ENCODE measurements at places on chromosomes 2 and 18.

DNA sequence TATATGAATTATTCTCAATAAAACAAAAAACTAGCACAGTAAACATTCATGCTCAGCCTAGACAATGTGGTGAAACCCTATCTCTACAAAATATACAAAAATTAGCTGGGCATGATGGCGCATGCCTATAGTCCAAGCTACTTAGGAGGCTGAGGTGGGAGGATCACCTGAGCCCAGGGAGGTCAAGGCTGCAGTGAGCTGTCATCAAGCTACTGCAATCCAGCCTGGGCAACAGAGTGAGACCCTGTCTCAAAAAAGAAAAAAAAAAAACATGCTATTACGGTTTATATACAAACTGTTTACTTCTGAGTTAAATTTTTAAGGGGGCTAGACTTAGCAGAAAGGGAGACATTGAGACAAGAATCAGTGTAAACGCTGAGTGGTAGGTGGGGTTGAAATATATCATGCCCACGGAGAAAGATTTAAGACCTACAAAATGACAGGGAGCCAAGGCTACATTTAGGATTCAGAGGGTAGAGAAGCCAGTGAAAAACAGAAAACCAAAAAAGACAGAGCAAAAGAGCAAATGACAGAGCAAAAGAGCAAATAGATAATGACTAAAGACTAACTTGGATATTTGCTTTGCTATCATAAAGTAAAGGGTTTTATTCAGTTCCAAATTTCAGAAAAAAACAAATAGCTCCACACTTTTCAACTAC lies 7.5 kb downstream of the TTC32 start:
- DNase-seq, result no peak

GRCh38 chr2:233912691-233913423 lies 4.3 kb upstream of the TRPM8 start:
- DNase-seq, result peak; percentile 54

DNA sequence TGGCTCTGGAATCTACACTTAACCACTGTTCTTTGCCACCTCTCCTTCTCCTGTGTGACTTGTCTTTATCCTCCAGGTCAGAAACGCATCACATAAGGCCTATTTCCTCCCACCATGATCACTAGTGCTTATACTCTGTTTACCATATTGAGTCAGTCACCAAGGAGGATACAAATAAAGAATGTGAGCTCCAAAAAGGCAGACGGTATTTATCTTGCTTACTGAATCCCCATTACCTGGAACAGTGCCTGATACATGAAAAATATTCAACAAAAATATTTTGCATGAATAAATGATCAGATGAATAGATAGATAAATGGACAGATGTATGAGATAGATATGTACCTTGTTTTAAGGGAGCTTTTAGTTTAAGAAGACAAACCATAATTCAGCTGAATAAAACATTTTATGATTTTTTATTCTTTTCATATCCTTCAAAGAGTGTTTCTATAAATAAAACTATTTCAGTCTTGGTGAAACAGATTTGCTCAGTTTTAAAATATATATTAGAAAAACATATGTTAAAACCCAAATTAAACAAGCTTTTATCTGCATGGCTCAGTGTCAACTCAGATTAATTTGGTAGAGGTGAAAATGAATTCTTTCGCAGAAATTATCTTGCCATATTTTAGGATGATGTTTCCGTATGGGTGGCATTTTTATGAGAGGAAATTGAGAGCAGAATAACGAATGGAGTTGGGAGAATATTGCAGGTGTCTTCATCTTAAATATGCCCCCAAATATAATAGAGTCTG lies 799.9 kb downstream of the DCC start:
- no peak for DNase-seq

DNA sequence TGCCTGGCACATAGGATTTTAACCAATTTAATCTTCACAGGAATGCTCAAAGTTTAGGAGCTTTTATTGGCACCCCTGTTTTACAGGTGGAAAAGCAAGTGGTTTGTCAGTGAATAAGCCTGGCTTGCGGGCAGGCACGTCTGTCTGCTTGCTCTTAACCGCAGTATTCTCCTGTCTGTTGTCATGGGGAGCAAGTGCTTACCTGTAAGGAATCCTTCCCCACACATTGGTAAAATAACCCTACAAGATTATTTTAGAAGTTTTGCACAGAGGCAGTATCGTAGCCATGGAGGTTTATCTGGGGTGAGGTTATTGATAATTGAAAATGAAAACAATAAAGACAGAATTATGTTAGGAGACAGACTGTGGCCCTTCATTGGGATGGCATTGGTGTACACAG lies 174.9 kb downstream of the AGAP1 start:
- DNase-seq, result no peak

DNA sequence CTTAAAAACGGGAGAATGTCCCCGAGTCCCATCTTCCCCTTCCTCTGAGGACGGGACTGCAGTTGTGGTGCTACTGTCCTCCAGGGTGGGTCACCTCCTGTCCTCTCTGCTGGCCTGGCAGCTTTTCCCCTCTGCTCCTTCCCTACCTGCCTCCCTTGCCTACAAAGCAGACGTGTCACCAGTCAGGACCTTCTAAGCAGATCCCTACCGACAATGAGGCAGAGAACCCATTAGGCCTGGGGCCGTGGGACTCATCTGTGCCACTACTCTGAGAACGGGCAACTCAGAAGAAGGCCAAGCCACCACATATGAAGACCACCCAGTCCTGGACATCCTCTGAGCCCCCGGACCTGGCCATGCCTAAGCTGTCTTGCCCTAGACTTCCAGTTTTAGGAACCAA lies 103.0 kb upstream of the TEX51 start:
- no peak for DNase-seq

GRCh38 chr2:128139624-128140023 lies 48.6 kb downstream of the UGGT1 start:
- DNase-seq, result no peak

- no peak for DNase-seq
Observed at GRCh38 chr2:120305296-120305695, 40.6 kb upstream of the INHBB start.

GRCh38 chr2:29295845-29296244 lies 180.6 kb downstream of the CLIP4 start:
- DNase-seq, result peak; percentile 20

DNA sequence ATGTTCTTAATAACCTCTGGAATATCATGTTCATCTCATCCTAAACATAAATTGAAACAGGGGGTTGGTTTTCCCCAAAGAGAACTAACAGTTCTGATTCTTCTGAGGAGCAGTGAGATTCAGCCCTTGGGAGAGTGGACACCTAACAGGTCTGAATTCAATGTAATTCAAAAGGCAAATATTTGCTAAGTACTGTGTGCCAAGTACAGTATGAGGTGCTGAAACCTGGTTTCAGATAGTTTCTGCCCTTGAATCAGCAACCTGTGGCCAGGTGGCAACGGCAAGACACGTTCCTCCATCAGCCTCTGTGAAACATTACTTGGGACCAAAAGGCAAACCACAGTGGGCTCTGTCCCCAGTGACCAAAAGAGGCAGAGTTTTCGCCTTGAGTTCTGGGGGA lies 1.3 kb downstream of the LRRC30 start:
- no peak for DNase-seq

- no peak for DNase-seq
Observed at GRCh38 chr2:28318023-28318422, 74.6 kb upstream of the FOSL2 start.

DNA sequence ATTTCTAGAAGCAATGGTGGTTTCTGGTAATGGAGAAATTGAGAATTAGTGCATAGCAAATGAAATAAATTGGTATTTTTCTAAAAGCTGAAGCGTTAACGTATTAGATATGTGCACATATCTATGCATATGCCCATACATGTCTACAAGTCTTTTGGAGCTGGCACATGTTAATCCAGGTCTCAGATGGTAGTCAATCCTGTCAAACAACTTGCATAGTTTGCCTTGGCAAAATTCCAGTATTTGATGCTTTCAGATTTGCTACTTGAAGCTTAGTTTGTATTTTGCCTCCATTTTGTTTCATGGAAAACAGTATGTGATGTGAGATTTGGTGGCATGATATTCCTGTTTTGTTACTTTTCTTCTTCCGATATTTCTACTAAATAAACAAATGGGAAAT lies 304.6 kb downstream of the PARD3B start:
- DNase-seq, result peak; percentile 36

- DNase-seq, result no peak
Observed at GRCh38 chr18:47206945-47207637, 30.9 kb upstream of the IER3IP1 start.

DNA sequence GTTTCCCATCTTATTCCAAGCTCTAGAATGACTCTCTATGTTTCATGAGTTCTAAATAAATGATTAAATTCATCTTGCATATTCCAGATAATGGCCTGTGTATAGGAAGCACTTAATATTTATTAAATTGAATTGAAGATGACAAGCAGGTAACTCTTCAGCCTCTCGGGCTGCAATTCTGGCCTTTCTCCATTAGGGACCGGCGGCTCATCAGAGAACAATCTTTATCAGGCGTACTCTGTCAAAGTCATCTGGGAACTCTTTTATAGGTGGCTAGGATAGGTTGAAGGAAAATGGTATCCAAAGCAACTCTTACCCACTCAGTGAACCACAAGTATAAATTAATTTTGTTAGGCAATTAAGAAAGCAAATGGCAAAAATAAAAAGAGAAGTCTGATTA lies 308.5 kb downstream of the NOL4 start:
- no peak for DNase-seq

GRCh38 chr18:3071676-3072075 lies 58.7 kb upstream of the LPIN2 start:
- DNase-seq, result no peak

DNA sequence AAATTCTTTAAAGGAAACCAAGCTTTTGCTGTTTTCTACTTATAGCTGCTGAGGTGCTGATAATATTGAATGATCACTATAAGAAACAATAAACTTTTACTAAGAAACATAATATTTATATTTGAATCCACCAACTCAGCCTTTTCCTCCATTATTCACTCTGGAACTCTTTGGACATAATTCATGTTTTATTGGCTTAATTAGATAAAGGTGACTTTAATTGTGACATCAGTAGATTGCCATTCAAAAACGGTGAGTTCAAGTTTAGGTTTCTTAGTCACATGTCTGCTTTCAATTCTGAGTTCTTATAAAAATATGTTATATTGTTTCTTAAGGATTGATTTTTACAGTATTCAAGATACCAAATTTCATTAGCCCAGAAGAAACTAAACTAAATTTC lies 24.0 kb downstream of the CCDC85A start:
- no peak for DNase-seq

- DNase-seq, result peak; percentile 88
Observed at GRCh38 chr2:43226558-43226954, at the start of gene ZFP36L2. TSS of gene ZFP36L2 (minus strand) at chr2:43226606. CDS start at chr2:43226315, 291 bp downstream.

GRCh38 chr18:9022397-9023155 lies 79.9 kb upstream of the NDUFV2 start:
- no peak for DNase-seq

DNA sequence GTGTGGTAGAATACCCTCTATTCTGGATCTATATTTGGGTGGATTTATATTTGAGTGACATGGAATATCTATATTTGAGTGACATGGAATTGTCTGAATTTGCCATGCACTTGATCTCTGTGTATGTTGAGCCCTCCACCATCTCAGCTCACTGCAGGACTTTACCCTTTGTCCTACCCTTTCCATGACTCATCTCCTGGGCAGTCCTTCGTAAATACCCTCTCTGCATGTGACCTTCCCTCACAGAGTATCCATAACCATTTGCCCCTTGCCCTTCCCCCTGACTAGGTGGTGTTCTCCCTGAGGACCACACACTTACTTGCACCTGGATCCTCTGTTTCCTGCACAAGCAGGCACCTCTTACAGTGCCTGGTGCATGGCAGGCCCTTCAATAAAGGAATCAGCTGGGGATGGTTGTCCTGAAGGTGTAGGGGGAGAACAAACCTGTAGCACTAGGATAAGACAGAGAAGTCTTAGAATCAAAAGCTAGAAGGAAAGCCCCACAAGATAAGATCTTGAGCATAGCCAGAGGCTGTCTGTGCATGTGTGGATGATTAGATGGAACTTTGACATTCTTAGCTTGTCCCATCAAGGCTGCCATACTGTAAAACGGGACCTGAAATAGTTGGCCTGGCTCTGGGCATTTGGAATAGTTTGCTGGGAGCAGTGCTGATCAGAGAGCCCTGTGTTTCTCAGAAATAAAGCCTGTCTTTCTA lies 230.4 kb downstream of the FHOD3 start:
- DNase-seq, result no peak

DNA sequence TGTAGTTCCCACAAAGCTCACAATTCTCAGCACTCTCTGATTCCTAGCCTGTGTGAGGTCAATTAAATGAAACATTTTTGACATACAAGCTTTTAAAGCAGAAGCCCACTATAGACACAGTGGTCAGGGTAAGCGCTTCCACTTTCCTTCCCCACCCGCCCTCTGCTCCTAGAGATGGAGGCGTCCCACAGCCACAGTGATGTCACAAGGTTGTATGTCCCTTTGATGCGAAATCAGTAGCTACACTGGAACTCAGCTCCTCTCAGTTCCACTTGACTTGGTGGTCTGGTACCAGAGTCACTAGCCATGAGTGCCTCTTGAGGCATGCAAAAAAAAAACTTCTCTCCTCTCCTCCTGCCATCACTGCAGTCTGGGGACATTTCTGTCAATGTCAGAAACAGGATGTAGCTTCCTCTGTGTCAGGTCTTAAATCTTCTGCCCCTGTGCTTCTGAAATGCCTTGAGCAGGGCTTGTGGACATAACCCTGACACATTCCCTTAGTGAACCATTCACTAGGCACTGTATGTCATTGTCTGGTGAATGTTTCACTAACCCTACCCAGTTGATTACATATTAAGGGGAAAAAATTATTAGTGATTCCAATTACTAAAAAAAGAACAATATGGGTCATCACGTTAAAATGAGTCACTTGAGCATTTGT lies 7.8 kb downstream of the SULT1C4 start:
- no peak for DNase-seq

- no peak for DNase-seq
Observed at GRCh38 chr2:11578081-11578948, 44.5 kb downstream of the GREB1 start.

DNA sequence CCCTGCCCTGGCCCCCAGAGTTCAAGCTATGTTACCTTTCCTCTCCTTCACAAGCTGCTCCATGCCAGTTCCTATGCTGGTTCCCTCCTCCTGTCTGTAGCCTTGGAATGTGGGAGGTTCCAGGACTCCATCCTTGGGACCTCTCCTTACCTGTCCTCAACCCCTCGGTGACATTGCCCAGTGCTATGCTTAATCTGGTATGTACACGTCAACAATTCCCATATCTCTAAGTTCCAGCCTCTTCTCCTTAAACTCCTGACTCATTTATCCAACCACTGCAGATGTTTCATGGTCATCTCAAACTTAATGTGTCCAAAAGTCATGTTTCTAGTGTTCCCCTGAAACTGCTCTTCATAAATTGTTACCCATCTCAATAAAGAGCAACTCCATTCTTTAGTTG lies 160.8 kb downstream of the TNS1 start:
- no peak for DNase-seq

GRCh38 chr2:212547716-212548454 lies 9.3 kb upstream of the ERBB4 start:
- DNase-seq, result no peak

GRCh38 chr2:125516496-125517109 lies 1139.4 kb upstream of the GYPC start:
- DNase-seq, result peak; percentile 33

- no peak for DNase-seq
Observed at GRCh38 chr2:210633699-210634098, 77.3 kb downstream of the CPS1 start.

GRCh38 chr18:73669297-73669696 lies 478.3 kb downstream of the FBXO15 start:
- no peak for DNase-seq
